ENCODE measurements at places on chromosomes 7 and 10.
A peak's percentile ranks its signal among the peaks of the same experiment; 100 is the strongest.

DNA sequence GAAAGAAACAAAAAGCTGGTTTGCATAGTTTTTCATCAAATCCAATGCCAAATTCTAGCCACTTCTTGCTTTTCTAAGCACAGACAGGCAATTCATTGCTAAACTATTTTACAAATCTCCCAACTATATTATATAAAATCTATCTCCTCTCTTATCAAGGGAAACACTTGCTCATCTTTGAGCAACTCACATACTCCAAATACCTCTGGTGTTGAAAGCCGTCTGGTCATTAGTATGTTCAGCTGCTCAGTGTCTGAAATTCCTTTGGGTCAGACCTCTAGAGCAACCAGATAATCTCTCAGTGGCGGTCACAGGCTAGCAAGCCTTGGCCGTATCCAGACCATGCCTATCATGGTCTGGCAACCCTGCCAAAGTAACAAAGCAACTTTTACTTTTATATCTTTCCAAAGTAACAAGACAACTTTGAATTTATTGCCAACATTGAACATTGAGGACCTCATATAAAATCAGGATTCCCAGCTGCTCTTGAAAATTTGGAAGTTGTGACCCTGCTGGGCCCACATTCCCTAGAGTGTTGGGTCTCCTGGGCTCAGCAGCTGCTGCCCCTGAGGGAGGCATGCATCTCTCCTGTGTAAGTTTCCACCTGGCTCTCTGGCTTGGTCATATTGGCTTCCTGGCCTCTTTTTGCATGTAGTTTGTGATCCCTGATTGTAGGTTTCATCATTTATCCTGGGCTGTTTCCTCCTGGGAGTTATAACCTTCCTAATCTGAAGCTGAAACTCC is 56.8 kb upstream of the LANCL2 start:
- no peak for DNase-seq

GRCh38 chr7:95527776-95528250 is 42.1 kb downstream of the ASB4 start:
- DNase-seq = no peak

DNA sequence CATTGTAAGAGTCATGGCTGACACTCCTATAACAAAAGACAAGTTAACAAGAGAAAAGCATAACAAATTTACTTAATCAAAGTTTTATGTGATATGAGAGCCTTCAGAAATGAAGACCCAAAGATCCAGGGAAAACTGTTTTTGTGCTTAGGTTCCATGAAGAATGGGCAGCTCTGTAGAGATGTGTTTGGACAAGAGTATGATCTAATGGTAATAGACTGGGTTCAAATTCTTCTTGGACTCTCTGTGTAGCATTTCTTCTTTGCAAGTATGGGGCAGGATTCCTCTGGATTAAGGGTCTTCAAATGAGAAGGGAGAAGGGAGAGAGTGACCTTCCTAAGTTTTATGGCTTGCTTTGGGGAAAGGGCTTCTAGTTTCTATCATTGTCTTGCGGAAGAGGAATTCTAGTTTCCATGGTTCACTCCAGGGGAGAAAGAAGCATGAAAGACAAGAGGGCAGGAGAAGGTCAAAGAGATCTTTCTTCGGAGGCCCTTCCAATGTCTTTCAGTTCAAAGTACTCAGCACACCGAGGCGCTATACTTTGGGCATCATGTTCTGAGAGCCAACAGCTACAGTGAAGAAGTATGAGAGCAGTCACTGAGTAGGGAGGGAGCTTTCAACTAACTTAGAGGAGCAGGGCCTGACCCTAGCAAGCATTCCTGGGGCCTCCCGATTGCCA is 15.4 kb downstream of the IFIT3 start:
- no peak for DNase-seq

GRCh38 chr10:79487296-79488194 is 24.8 kb upstream of the EIF5AL1 start:
- DNase-seq = peak; percentile 6

GRCh38 chr7:38070718-38071117 is 107.3 kb upstream of the STARD3NL start:
- peak; percentile 27 for DNase-seq

DNA sequence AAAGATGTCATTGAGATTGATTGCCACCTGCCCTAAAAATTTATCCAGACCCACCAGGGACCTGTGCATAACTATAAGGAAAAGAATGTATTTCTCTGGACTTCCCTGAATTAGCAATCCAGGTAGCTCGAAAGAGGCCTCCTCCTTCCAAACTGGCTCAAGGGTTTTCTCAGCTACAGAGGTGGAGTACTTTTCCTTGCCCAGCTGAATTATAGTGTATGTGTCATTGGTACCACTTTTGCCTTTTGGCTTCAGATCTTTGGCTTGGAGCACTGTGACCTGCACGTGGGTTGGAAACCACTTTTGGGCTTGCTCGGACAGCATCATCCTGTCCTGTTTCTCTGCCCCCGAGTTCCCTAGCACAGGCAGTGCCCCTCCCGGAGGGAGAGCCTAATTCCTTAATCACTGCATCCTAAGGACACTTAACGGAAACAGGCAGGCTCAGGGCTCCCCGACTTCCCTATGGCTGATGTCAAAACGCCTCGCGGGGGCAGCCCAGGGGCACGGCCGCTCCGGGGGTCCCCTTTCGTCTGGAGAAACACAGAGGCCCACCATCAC is 825 bp downstream of the RAB11FIP2 start:
- DNase-seq = no peak

DNA sequence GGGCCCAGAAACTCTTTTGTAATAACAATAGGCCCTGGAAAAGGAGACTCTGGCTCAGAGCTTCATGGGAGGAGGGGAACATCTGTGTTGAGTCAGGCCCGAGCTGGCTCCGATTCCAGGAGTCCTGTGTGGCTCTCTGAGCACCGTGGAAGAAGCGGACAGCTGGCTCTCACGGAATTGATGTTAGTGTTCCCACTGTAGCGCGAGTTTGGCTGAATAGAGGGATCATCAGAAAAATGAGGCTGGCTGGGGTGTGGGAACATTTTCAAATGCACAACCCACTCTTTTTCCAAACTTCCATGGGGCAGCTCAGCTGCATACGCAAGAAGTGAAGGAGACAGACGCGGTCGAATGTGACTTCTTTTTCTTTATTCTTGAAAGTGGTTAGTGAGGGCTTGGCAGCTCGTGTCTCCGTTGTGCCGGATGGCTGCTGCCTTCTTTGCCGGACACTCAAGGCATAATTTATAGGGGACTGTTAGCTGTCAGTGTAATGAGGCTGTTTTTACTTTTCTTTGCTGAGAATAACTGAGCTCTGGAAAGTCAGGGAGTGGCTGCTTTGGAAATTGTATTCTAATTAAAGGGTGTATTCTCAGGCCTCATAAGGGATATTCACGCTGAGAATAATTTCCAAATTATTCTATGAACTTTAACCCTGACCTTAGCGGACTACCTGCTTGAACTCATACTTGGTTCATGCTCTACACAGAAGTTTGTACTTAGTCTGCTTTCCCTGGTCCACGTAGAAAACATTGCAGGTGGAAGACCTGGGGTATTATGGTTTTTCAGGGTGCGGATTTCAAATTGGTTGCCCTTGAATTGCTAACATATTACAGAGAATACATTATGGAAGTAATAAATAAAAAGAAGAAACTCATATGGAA is 23.1 kb downstream of the MDFIC start:
- DNase-seq = no peak

- no peak for DNase-seq
These were observed 25.2 kb downstream of the LIPK start for GRCh38 chr10:88731296-88731695.

DNA sequence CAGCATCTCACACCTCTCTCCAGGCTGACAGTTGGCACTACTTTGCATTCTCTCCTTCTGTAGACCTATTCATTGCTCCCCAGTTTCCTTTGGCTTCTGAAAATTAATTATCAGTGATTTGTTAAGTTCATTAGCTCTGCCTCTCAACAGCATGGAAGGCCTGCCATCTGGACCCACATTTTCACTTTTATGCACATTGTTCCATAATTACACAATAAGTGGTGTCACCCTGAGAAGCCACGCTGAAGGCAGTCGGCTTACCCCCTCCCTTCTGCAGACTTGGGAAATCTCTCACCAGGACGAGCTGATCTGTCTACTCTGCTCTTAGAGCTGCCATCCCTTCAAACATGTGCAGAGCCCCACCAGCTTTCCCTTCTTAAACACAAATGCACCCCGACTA is 64.7 kb downstream of the SLIT1 start:
- no peak for DNase-seq

DNA sequence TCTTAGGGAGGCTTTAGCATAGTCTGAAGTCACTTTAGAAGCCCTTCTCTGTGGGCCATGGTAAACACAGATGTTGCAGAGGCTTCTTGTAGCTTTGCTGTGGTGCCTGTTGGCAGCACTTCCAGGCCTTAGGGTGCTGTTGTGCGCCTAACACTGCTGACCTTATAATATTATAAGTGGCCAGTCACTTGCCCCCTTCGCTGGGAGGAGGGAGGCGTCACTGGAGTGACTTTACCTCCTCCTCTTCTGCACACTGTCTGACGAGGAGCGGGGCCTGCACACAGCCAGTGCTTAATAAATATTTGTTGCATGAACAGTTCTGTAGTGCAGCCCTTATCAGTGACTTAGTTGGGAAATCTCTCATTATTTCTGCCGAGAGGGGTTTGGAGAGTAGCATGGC is 63.3 kb downstream of the WDR37 start:
- no peak for DNase-seq

- no peak for DNase-seq
These were observed 181.9 kb upstream of the PRSS58 start for GRCh38 chr7:142439739-142440138.

- DNase-seq = no peak
These were observed 611.8 kb downstream of the LRMDA start for GRCh38 chr10:76043261-76043660.

GRCh38 chr7:106110885-106111654 is 1.0 kb downstream of the SYPL1 start:
- no peak for DNase-seq

DNA sequence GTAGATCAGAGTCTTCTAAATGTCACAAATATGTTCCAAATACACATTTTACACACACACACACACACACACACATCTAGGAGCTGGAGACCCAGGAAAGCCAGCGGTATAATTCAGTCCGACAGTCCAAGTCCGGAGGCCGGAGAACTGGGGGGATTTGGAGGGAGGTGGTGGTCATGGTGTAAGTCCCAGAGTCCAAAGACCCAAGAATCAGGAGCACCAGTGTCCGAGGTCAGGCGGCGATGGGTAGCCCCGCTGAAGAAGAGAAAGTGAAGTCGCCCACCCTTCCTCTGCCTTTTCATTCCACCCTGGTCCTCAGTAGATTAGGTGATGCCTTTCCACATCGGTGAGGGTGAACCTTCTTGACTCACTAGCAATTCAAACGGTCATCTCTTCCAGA is 154.8 kb downstream of the CAMK1D start:
- no peak for DNase-seq

- DNase-seq = no peak
These were observed 34.5 kb downstream of the CREB3L2 start for GRCh38 chr7:137967143-137968018.

- no peak for DNase-seq
These were observed 20.2 kb downstream of the GNAI1 start for GRCh38 chr7:80154656-80155333.

DNA sequence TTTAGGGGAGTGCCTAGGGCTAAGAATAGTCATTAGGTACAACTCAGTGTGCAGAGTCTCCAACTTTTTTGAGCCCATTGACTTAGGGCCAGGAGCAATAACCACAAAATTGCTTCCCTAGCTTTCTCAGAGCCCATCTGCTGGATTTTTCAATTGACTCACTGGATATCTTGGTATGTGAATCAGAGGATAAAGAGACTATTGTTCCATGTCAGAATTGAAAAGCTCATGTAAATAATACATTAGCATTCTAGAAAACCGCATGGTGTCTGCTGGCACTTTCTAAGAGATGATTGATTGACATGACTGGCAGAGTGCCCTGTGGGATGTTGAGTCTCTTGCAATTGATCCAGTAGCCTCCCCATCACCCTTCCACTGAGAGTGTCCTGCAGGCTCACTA is 246.2 kb downstream of the CCDC7 start:
- no peak for DNase-seq

- DNase-seq = peak; percentile 24
These were observed 47.3 kb upstream of the INSYN2A start for GRCh38 chr10:127243490-127244272.

GRCh38 chr10:98881789-98882188 is 353.9 kb downstream of the HPSE2 start:
- no peak for DNase-seq

GRCh38 chr10:76447578-76447977 is 1016.2 kb downstream of the LRMDA start:
- no peak for DNase-seq

GRCh38 chr10:87761892-87762291 is 56.1 kb downstream of the ATAD1 start:
- no peak for DNase-seq

GRCh38 chr10:48926255-48926654 is 13.4 kb downstream of the LRRC18 start:
- DNase-seq = no peak

GRCh38 chr10:132492323-132493025 is 45.1 kb upstream of the INPP5A start:
- DNase-seq = no peak

DNA sequence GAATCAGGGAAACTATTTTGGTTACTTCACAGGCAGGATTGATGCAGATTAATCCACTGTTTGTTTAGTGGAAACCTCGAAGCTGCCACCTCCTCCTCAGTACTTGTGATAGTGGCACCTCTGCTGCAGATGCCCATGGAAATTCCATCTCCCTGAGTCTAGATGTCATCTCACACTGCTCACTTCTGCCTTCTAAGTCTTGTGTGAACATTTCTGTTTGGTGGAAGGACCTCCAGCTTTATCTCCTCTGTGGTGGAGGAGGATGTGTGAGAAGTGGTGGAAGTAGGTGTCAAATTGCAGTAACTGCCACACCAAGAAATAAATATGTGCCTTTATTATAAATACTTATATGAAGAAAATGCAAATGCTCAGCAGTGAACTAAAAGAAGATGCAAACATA is 25.8 kb upstream of the GPR141 start:
- DNase-seq = no peak

DNA sequence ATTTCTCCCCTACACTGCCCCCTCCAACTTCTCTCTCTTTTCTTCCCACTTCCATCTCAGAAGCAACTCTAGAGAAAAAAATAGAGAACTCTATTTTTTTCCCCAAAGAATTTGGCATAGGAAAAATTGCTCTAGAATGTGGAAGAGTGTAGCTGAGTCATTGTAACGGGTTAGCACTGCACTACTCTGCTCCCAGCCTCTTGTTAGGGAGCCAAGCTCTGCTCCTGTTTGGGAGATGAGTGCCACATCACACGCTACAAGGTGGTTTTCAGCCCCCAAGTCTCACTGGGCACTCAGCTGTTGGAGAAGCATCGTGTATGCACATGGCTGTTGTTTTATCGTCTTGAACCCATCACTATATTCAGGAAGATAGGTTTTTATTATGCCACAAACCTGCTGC is 136.4 kb downstream of the BMPER start:
- DNase-seq = no peak

- DNase-seq = no peak
These were observed 15.9 kb downstream of the NOS3 start for GRCh38 chr7:151006590-151007300.

DNA sequence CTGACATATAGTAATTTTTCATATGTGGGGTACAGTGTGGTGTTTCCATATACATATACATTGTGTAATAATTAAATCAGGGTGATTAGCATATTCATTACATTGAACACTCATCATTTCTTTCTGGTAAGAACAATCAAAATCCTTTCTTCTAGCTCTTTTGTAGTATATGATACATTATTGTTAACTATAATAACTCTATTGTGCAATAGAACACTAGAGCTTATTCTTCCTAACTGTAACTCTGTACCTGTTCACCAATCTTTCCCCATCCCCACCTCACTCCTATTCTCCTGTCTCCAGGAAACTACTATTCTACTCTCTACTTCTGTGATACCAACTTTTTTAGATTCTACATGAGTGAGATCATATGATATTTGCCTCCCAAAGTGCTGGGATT is 9.4 kb downstream of the BZW2 start:
- DNase-seq = no peak
